ENCODE measurements at places on chromosomes 5 and 9. TPM values are rescaled to one million over a fixed set of nuclear protein-coding genes. Genes with fewer than 3 reads are reported as not detected.

Gene SPOCK1
- total RNA-seq, result 31.8 TPM

Gene ADRB2
- total RNA-seq, result 4.4 TPM

Gene BARHL1
- not detected for total RNA-seq

Gene ENTPD8
- total RNA-seq, result 0.39 TPM

Gene KCNIP1
- total RNA-seq, result 82.4 TPM

Gene CEP78
- total RNA-seq, result 34.2 TPM

DNA sequence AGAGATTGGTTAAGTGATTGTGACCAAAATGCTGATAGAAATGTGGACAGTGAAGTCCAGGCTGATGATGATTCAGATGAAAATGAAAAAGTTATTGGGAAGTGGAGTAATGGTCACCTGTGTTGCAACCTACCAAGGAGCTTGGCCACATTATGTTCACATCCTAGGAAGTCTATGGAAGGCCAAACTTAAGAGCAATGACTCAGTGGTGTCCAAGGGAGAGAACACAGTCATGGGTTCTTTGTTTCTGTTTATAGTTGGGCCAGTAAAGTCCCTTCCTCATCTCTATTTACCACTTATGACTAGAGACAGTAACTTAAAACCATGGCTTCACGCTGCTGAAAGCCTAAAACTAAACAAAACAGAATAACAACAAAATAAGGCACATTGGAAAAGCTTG, 555.3 kb upstream of the DAB2 start:
- no peak for DNase-seq
- no peaks in the 10 kb centered on the region for H3K27me3 ChIP-seq
- no peak overlapping the region for H3K4me3 ChIP-seq
- H3K27ac ChIP-seq, result no peak overlapping the region

- no peaks in the 10 kb centered on the region for H3K27me3 ChIP-seq
- no peak for DNase-seq
- peaks cover 7% of the 10 kb centered on the region for H3K36me3 ChIP-seq
- no peak overlapping the region for H3K27ac ChIP-seq
- no peak overlapping the region for H3K4me3 ChIP-seq
These were observed 66.6 kb downstream of the ANKHD1 start for GRCh38 chr5:140468188-140468587.

- H3K4me1 ChIP-seq, result no peaks in the 10 kb centered on the region
- H3K27ac ChIP-seq, result no peak overlapping the region
- no peaks in the 10 kb centered on the region for H3K36me3 ChIP-seq
- no peak for DNase-seq
- H3K27me3 ChIP-seq, result no peaks in the 10 kb centered on the region
These were observed 49.9 kb upstream of the PPP2CA start for GRCh38 chr5:134275822-134276221.

GRCh38 chr5:25850581-25850980, 1187.8 kb downstream of the CDH9 start:
- no peak for DNase-seq
- H3K4me1 ChIP-seq, result no peaks in the 10 kb centered on the region
- no peak overlapping the region for H3K27ac ChIP-seq
- H3K27me3 ChIP-seq, result no peaks in the 10 kb centered on the region
- H3K4me3 ChIP-seq, result no peak overlapping the region

DNA sequence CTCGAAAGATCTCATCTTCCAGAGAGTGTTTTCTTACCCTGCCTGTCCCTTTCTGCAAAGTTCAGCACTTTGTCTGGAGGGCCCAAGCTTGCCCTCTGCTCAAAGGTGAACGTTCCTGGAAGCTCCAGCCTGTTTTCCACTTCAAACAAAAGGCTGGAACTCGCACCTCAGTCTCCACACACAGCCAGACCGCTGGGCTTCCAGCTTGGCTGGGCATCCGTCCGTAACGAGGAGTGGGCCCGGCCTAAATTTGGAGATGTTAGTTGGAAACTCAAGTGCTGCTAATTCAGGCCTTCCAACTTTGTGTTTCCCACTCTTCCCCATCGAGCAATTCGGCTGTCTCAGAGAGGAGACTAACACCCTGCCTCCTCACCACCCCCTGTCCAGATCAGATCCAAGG, 35.1 kb downstream of the FGF18 start:
- H3K36me3 ChIP-seq, result no peaks in the 10 kb centered on the region
- peaks cover 4% of the 10 kb centered on the region for H3K4me1 ChIP-seq
- H3K27ac ChIP-seq, result no peak overlapping the region
- H3K27me3 ChIP-seq, result peaks cover 12% of the 10 kb centered on the region
- H3K4me3 ChIP-seq, result no peak overlapping the region

- H3K4me3 ChIP-seq, result no peak overlapping the region
- no peak overlapping the region for H3K27ac ChIP-seq
- H3K27me3 ChIP-seq, result no peaks in the 10 kb centered on the region
- no peak for DNase-seq
- peaks cover 4% of the 10 kb centered on the region for H3K4me1 ChIP-seq
These were observed 81.2 kb downstream of the OTULIN start for GRCh38 chr5:14745753-14746152.

DNA sequence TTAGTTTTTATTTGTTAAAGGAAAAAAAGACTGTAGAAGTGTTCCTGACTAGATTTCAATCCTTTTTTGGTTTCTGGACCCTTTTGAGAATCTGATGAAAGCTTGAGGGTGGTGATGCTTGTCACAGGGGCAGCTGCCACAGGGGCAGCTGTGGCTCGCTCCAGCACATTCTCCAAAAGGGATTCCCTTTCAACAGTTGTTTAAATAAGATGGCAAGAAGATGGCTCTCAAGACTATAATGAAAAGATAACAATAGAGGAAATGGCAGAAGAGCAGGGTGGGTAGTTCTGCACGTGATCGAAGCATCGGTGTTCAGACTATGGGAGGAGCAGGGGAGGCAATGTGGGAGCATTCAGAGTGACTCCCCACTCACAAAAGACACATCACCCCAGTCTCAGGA, 46.5 kb upstream of the TNFAIP8 start:
- H3K4me3 ChIP-seq, result no peak overlapping the region
- H3K4me1 ChIP-seq, result no peaks in the 10 kb centered on the region
- no peak for DNase-seq
- H3K27me3 ChIP-seq, result no peaks in the 10 kb centered on the region

GRCh38 chr5:117568622-117569021, 994.0 kb upstream of the SEMA6A start:
- no peak for DNase-seq
- no peak overlapping the region for H3K27ac ChIP-seq
- H3K4me1 ChIP-seq, result no peaks in the 10 kb centered on the region
- H3K27me3 ChIP-seq, result no peaks in the 10 kb centered on the region
- no peak overlapping the region for H3K4me3 ChIP-seq

GRCh38 chr5:80481019-80481893, 6.6 kb upstream of the FAM151B start:
- H3K4me1 ChIP-seq, result no peaks in the 10 kb centered on the region
- H3K36me3 ChIP-seq, result peaks cover 10% of the 10 kb centered on the region
- no peak overlapping the region for H3K27ac ChIP-seq
- H3K4me3 ChIP-seq, result no peak overlapping the region

DNA sequence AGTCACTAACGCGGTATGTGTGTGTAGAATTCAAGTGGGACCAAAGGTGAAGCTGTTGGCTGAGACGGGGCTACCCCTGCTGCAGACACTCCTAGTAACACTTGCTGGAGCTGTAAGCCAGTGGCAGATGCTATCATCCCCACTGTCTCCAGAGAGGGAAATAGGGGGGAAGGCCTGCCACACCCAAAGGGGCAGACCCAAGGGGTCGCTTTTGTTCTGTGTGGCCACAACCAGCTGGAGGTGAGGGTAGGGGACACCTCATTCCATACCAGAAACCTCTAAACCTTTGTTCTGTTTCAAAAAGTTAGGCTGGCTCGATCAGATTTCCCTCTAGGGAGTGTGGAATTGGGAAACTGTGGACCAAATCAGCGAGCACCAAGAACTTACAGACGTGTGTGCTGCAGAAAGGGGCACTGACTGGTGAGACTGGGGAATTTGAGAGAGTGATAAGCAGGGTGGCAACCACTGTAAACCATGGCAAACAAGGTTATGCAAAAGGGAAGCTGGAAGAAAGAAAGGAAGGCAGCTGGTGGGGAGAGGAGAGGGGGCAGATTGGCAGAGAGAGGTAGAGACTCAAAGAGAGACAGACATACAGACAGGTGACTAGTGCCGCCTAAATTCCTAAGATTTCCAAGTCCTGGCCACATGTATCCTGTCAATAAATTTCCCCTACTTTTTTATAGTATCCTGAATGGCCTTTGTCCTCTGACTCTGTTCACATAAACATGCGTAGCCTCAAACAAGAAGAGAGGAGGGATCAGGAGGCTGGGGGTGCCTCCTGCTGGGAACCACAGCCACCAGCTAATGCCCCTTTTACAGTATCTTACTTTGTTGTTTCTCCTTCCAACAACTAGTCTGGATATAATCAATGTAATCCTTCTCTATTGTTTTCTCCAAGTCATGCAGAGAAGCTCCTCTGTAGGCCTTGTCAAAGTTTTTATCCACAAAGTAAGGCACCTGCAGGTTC, 15.6 kb upstream of the SPATA24 start:
- no peak for DNase-seq
- H3K36me3 ChIP-seq, result peaks cover 45% of the 10 kb centered on the region
- H3K4me3 ChIP-seq, result no peak overlapping the region

GRCh38 chr5:73443829-73444498, 4.6 kb downstream of the FOXD1 start:
- peaks cover 21% of the 10 kb centered on the region for H3K4me1 ChIP-seq
- H3K36me3 ChIP-seq, result no peaks in the 10 kb centered on the region
- H3K27me3 ChIP-seq, result peaks cover 87% of the 10 kb centered on the region
- no peak for DNase-seq
- peak overlapping the region; percentile 54 for H3K4me3 ChIP-seq

DNA sequence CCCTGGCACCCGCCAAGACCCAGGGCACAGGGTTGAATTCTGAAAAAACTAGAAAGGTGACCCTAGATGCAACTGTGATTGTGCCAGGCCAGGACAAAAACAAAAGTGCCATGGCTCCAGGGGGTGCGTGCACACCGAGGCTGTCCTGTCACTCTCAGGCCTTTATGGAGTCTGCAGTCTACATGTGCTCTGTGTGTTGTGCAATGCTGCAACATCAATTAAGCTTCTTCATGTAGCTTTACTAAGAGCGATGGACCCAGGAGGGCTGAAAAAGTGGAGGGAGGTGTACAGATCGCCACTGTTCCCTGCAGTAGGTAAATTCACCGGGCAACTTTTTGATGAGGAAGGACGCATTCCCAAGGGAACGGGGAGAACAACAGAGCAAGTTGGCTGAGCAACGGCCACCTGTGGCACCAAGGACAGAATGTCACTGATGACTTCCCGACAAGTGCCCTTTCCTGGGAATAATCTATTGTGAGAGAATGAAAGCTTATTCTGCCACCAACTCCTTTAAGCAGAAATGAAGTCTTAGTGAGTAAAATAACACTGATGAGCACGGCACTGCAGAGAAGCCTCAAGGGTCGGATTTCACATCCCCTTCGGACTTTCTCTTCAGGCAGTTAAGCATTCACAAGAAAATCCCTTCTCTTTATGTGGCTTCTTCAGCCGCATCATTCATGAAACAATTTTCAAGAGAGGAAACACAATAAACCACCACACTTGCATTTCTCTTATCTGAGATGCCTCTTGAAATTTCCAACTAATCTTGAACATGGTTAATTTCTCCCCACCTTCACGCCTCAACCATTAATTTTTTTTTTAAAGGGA, 149.6 kb downstream of the DROSHA start:
- H3K4me1 ChIP-seq, result peaks cover 13% of the 10 kb centered on the region
- peak; percentile 42 for DNase-seq
- no peaks in the 10 kb centered on the region for H3K36me3 ChIP-seq
- H3K27me3 ChIP-seq, result no peaks in the 10 kb centered on the region
- H3K4me3 ChIP-seq, result no peak overlapping the region
- no peak overlapping the region for H3K27ac ChIP-seq

- no peak overlapping the region for H3K27ac ChIP-seq
- H3K27me3 ChIP-seq, result no peaks in the 10 kb centered on the region
- no peak for DNase-seq
- peaks cover 7% of the 10 kb centered on the region for H3K36me3 ChIP-seq
- no peak overlapping the region for H3K4me3 ChIP-seq
These were observed 50.0 kb downstream of the RCL1 start for GRCh38 chr9:4842734-4843133.

DNA sequence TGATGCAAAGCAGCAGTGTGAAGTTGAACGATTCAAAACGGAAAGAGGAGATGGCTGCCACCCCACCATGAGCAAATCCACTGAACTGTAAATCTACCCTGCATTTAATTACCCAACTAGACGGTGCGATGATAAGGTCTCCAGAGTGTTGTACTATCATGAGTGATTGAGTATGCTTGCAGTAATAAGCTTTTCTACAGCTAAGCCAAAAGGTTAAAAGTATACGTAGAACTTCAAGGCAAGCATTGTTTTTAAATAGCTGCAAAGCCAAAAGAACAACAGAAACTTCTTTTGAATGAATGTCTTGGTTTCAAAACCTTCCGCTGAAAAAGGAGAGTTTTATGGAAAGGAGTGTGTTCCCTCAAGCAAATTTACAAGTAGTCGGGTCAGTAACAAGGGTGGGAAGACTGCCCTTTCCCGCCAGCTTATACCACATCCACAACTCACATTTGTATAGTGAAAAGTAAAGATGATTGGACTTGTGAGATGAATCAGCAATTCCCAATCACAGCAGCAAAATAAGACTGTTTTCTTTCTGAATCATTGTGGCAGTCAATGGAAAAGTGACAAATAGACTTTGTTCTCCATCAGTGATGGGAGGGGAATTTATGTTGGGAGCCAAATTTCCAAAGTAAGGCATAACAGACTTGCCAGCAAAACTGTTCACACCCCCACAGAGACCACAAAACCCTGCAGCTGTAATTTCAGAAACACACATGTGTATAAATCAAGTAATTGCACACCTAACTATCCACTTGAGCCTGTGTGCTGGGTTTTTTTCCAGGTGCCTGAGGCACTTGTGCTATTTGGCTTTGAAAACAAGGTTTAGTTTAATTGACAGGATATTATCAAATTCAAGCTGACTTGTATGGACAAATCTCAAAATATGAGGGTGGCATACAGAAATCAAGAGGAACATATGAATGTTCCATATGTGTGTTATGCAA, 407.7 kb upstream of the GRAMD2B start:
- peak overlapping the region; percentile 35 for H3K27ac ChIP-seq
- H3K4me1 ChIP-seq, result no peaks in the 10 kb centered on the region
- no peaks in the 10 kb centered on the region for H3K36me3 ChIP-seq
- no peaks in the 10 kb centered on the region for H3K27me3 ChIP-seq
- no peak overlapping the region for H3K4me3 ChIP-seq

DNA sequence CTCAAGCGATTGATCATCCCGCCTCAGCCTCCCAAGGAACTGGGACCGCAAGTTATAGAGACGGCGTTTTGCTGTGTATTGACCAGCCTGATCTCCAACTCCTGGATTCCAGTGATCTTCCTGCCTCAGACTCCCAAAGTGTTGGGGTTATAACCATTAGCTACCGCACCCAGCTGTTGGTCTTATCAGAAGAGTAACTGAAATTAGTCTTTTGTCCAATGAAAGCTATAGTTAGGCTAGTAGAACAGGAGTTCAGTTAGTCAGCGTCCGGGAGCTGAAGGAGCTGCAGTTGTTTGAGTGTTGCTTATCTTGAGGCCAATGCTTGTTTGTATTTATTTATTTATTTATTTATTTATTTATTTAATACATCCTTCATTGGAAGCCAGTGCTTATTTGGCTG, 3.2 kb upstream of the MIGA2 start:
- H3K4me3 ChIP-seq, result no peak overlapping the region
- peaks cover 26% of the 10 kb centered on the region for H3K4me1 ChIP-seq
- no peaks in the 10 kb centered on the region for H3K27me3 ChIP-seq

GRCh38 chr5:82018462-82018861, 46.6 kb downstream of the ATG10 start:
- no peaks in the 10 kb centered on the region for H3K27me3 ChIP-seq
- DNase-seq, result peak; percentile 45
- no peaks in the 10 kb centered on the region for H3K4me1 ChIP-seq
- H3K36me3 ChIP-seq, result no peaks in the 10 kb centered on the region

- H3K4me1 ChIP-seq, result no peaks in the 10 kb centered on the region
- H3K27me3 ChIP-seq, result no peaks in the 10 kb centered on the region
- no peaks in the 10 kb centered on the region for H3K36me3 ChIP-seq
- no peak overlapping the region for H3K4me3 ChIP-seq
- no peak overlapping the region for H3K27ac ChIP-seq
These were observed 95.5 kb downstream of the ZCCHC7 start for GRCh38 chr9:37215830-37216229.
